H9 (cell line): ENCODE measurements at places on chromosomes 13 and 19. TPM values are rescaled to one million over a fixed set of nuclear protein-coding genes. Genes with fewer than 3 reads are reported as not detected.
A peak's percentile ranks its signal among the peaks of the same experiment; 100 is the strongest.

MBD3L2 gene
- not detected in 2 replicates for total RNA-seq

FXYD3 gene
- 1.5 TPM in 2 replicates for total RNA-seq

CRX gene
- 0.13 and 0.15 TPM in 2 replicates for total RNA-seq

SIRT6 gene
- total RNA-seq = 24.9 and 27.0 TPM in 2 replicates

ARHGAP35 gene
- 49.0 and 49.8 TPM in 2 replicates for total RNA-seq

PNMA8B gene
- total RNA-seq = 1.4 and 1.5 TPM in 2 replicates

ZNF765 gene
- total RNA-seq = 20.4 and 23.1 TPM in 2 replicates

IZUMO4 gene
- 2.1 and 3.0 TPM in 2 replicates for total RNA-seq

IQCN gene
- 0.39 and 0.48 TPM in 2 replicates for total RNA-seq

GRCh38 chr13:75145927-75146326, 336.0 kb downstream of the TBC1D4 start:
- H3K4me1 ChIP-seq = no peaks in the 10 kb centered on the region
- H3K27ac ChIP-seq = no peak overlapping the region
- H3K27me3 ChIP-seq = no peaks in the 10 kb centered on the region
- DNase-seq = no peak
- H3K36me3 ChIP-seq = no peaks in the 10 kb centered on the region
- no peak overlapping the region for H3K4me3 ChIP-seq

- no peaks in the 10 kb centered on the region for H3K36me3 ChIP-seq
- peak overlapping the region; percentile 87 for H3K4me3 ChIP-seq
- H3K4me1 ChIP-seq = no peaks in the 10 kb centered on the region
- no peak for DNase-seq
- H3K27ac ChIP-seq = no peak overlapping the region
These were observed 11.7 kb upstream of the MKNK2 start for GRCh38 chr19:2062770-2063169.

GRCh38 chr19:13094106-13094504, 8.6 kb downstream of the LYL1 start:
- peak overlapping the region; percentile 68; the same call in 1 of the 3 replicates for H3K4me3 ChIP-seq
- DNase-seq = no peak
- no peak overlapping the region for H3K27ac ChIP-seq
- H3K4me1 ChIP-seq = 0 out of 2 replicates have a peak, but pooled peaks cover 2% of the 10 kb centered on the region
- peaks cover 25% of the 10 kb centered on the region; the same call in 1 of the 2 replicates for H3K27me3 ChIP-seq

- H3K4me1 ChIP-seq = no peaks in the 10 kb centered on the region
- H3K36me3 ChIP-seq = no peaks in the 10 kb centered on the region; the same call in 2 of the 3 replicates
- H3K27ac ChIP-seq = no peak overlapping the region
- peaks cover 3% of the 10 kb centered on the region; the same call in 1 of the 2 replicates for H3K27me3 ChIP-seq
These were observed 5.3 kb upstream of the CEACAM21 start for GRCh38 chr19:41570639-41571112.

- no peak overlapping the region for H3K27ac ChIP-seq
- H3K4me3 ChIP-seq = no peak overlapping the region
- no peak for DNase-seq
- H3K4me1 ChIP-seq = no peaks in the 10 kb centered on the region
- H3K27me3 ChIP-seq = no peaks in the 10 kb centered on the region
- no peaks in the 10 kb centered on the region for H3K36me3 ChIP-seq
These were observed 19.6 kb upstream of the SLC15A1 start for GRCh38 chr13:98771838-98772611.

- peaks cover 4% of the 10 kb centered on the region; the same call in 1 of the 2 replicates for H3K4me1 ChIP-seq
- H3K36me3 ChIP-seq = no peaks in the 10 kb centered on the region
- DNase-seq = no peak
- no peaks in the 10 kb centered on the region for H3K27me3 ChIP-seq
- no peak overlapping the region for H3K27ac ChIP-seq
These were observed 316.3 kb downstream of the DLEU7 start for GRCh38 chr13:50527188-50527587.

DNA sequence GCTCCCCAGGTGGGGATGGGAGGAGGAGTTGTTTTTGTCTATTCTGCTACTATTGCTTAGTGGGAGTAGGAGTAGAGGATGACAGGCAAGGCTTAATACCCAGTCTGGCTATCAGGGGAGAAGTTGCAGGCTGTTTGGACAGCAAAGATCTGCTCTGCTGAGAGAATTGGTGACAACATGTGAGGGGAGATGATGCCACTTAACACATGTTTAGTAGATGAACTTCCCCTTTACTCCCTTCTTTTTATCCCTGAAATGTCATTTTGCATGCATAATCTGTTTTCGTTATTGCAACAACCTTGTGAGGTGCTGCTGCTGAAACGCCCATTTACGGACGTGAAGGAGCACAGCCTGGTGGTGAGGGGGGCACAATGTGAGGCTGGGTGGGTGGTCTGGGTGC, 3.0 kb upstream of the CYP4F12 start:
- no peak overlapping the region for H3K27ac ChIP-seq
- H3K4me3 ChIP-seq = no peak overlapping the region
- H3K4me1 ChIP-seq = no peaks in the 10 kb centered on the region
- no peak for DNase-seq

DNA sequence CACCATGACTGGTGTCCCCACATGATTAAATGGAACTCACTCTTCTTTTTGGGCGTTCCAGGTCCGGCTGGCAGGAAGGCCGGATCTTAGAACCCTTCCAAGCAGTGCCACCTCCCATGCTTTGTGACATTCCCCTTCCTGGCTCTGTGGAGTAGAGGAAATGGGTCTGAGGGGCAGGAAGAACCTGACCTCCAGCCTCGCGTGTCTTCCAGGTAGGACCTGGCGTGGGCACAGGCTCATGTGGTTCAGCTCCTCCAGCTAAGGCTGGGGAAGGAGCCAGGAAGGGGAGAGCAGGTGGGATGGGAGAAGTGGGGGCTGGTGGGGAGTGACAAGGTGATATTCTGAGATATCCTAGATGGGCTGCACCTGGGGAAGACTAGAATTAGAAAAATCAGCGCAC, 2.1 kb downstream of the TMEM255B start:
- H3K27me3 ChIP-seq = peaks cover 9% of the 10 kb centered on the region; the same call in 1 of the 2 replicates
- no peaks in the 10 kb centered on the region for H3K4me1 ChIP-seq
- H3K36me3 ChIP-seq = no peaks in the 10 kb centered on the region
- H3K4me3 ChIP-seq = no peak overlapping the region

- no peaks in the 10 kb centered on the region for H3K27me3 ChIP-seq
- no peak overlapping the region for H3K27ac ChIP-seq
- peaks cover 14% of the 10 kb centered on the region for H3K36me3 ChIP-seq
- peak; percentile 8 for DNase-seq
- no peak overlapping the region for H3K4me3 ChIP-seq
- no peaks in the 10 kb centered on the region for H3K4me1 ChIP-seq
These were observed 11.6 kb upstream of the MZF1 start for GRCh38 chr19:58584498-58585441.

DNA sequence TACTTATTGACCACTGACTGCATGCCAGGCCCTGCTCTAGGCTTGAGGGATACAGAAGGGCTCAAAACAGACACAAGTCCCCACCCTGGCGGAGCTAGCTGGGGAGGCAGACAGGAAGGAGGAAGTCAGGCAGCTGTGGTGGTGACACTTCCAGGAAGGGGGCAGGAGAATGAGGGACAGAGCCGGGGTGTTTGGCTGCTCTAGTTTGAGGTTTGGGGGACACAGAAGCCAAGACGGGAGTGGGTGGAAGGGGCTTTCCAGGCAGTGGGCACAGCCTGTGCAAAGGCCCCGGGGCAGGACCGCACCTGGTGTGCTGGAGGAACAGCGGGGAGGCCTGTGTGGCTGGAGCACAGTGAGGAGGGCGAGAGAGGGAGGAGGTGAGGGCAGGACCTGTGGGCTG, 4.0 kb downstream of the MRPL54 start:
- no peak overlapping the region for H3K4me3 ChIP-seq
- H3K4me1 ChIP-seq = no peaks in the 10 kb centered on the region
- H3K27ac ChIP-seq = no peak overlapping the region
- DNase-seq = no peak
- peaks cover 17% of the 10 kb centered on the region for H3K36me3 ChIP-seq
- no peaks in the 10 kb centered on the region for H3K27me3 ChIP-seq

DNA sequence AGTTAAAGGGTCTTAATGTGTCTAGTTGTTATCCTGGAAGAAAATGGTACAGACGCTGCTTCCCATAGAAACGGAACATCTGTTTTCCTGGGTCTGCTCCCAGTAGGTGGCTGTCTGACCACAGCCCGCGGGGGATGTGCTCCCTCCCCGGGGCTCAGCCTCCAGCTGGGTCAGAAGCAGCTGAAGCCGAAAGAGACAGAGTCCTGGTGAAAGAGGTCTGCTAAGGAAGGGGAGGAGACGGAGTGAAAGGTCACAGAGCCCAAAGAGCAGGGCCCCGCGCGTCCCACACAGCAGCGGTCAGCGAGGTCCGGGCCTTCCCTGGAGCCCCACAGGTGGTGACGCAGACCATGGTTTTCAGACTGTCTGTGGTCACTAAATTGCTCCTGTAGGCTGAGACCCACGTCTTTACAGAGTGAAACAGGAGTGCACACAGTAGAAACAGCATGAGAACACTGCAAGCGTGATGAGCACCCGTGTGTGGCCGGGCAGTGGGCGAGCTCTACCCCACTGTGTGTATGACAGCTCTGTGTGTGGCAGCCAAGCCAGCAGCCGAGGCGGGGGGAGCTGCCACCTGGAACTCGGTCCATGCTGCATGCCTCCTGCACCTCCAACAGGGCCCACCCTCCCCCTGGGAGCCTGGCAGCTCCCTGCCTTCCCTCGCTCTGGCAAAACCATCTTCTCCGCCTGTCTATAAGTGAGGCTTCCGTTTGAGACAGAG, 52.0 kb upstream of the C13orf46 start:
- H3K4me3 ChIP-seq = no peak overlapping the region
- H3K4me1 ChIP-seq = no peaks in the 10 kb centered on the region; the same call in 1 of the 2 replicates
- DNase-seq = no peak
- H3K36me3 ChIP-seq = peaks cover 2% of the 10 kb centered on the region
